ENCODE measurements at places on chromosomes 16 and 17. TPM values are rescaled to one million over a fixed set of nuclear protein-coding genes. Genes with fewer than 3 reads are reported as not detected.

The CCR7 gene
- 0.30 TPM for total RNA-seq

The KRT25 gene
- 0.28 TPM for total RNA-seq

The CDRT15L2 gene
- total RNA-seq, result not detected

The MMP15 gene
- 7.0 TPM for total RNA-seq

The SCGB1C2 gene
- not detected for total RNA-seq

The KRT31 gene
- total RNA-seq, result not detected

The RAP1GAP2 gene
- 0.04 TPM for total RNA-seq

The CCL23 gene
- not detected for total RNA-seq
